ENCODE measurements at places on chromosomes 7 and 10.

GRCh38 chr7:55344840-55345239 lies 20.3 kb upstream of the LANCL2 start:
- DNase-seq: no peak

GRCh38 chr10:92742331-92743228 lies 52.8 kb downstream of the HHEX start:
- no peak for DNase-seq

DNA sequence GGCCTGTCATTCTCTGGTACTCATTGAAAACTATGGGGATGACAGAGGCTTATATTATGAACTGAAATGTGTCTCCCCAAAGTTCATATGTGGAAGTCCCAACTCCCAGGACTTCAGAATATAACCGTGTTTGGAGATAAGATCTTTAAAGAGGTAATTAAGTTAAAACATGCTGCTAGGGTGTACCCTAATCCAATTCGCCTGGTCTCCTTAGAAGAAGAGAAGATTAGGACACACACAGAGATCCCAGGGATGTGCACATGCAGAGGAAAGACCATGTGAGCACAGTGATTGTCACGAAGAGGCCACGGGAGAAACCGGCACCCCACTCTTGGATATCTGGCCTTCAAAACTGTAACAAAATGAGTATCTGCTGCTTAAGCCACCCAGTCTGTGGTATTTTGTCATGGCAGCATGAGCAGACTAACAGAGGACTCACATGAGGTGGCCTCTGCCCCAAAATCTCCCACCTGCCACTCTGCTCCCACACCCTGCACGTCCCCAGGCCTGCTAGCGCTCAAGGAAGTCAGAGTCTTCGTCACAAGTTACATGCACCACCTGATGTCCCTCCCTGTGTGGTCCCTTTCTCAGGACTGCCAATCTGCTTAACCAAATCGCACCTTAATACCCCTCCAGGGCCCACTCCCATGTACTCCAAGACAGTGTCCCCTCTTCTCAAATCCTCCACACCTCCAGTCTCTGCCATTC lies 26.8 kb downstream of the PLAC9 start:
- no peak for DNase-seq

GRCh38 chr10:71880425-71881306 lies 29.6 kb upstream of the PSAP start:
- DNase-seq: no peak

DNA sequence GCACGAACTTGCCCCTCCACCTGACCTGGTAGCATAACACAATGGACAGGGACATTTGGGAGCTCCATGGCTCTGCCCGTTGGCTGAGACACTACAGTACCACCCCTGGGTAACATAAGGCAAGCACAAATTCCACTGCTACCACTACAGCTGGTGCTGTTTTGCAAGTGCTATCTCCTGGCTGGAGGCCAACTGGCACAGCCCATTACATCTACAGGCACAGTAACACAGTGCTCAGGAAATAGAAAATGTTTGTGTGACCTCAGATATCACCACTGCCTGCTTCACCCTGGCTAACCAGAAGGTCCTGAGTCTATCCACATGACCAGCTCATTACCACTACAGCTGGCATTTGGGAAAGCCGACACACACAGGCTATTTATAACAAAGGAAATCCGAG lies 631.1 kb upstream of the MBL2 start:
- peak; percentile 92 for DNase-seq

- DNase-seq: no peak
These were observed 36.8 kb downstream of the LMOD2 start for GRCh38 chr7:123692471-123692877.

DNA sequence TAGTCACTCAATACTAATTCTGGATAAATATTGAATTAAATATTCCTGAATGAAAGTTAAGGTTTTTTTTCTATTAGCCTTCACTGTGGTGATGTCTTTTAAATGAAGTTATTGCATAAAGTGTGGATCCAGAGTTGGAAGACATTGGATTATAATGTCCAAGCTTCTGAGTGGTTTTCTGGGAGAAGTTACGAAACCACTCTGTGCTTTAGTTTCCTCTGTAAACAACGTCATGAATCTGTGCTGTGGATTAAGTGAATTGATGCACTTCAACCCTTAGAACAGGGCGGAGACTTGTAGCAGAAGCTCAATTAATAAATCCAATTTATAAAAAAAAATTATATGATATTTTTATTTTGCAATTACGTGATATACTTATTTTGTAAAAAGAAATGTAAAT lies 271.7 kb downstream of the BICC1 start:
- no peak for DNase-seq

GRCh38 chr10:25059990-25060389 lies 43.6 kb downstream of the THNSL1 start:
- DNase-seq: no peak

GRCh38 chr10:123562387-123562786 lies 103.8 kb upstream of the GPR26 start:
- no peak for DNase-seq

- DNase-seq: peak; percentile 45
These were observed 6.0 kb downstream of the PLAU start for GRCh38 chr10:73916761-73917470.
